ENCODE measurements at places on chromosomes 2 and 18.

GRCh38 chr2:158130832-158131473 is 29.3 kb downstream of the UPP2 start:
- DNase-seq, result no peak

DNA sequence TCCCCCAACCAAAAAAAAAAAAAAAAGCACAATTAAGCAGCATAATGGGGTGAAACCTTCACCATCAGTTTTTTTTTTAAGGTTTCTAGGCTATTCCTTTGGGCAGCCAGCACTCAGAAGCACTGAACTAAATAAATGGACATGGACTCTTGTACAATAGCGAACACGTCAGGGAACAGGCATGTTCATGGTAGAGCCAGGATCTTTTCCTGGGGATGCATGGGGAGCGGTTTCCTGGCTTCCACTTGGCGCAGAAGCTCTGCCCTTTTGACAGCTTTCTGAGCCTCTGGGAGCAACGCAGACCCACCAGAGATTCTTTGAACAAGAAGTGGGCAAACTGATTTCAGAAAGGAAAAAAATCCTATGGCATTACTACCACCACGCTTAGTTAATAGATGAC is 35.0 kb downstream of the ALPK2 start:
- DNase-seq, result peak; percentile 49

DNA sequence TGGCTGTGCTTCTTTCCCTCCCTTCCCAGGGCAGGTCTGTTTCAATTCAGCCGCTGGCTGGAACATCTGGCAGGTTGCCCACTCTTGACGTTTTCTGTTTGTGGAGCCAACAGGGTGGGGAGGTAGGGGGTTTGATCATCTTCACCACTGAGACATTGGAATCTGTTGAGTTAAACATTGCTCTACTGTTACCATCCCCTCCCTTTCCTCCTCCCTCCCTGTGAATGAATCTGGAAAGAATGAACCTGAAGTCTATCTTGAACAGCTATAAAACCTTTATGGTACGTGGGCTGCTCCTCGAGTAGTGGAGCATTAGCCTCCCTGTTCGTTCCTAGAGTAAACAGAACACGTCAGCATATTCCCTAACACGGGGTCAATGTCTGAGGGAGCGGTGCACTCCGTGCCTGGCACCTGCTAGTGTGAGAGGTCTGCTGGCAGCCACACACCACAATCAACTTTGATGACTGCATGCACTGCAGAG is 249.9 kb upstream of the RBBP8 start:
- DNase-seq, result peak; percentile 54

GRCh38 chr2:188527141-188527540 is 235.5 kb downstream of the GULP1 start:
- DNase-seq, result peak; percentile 22

DNA sequence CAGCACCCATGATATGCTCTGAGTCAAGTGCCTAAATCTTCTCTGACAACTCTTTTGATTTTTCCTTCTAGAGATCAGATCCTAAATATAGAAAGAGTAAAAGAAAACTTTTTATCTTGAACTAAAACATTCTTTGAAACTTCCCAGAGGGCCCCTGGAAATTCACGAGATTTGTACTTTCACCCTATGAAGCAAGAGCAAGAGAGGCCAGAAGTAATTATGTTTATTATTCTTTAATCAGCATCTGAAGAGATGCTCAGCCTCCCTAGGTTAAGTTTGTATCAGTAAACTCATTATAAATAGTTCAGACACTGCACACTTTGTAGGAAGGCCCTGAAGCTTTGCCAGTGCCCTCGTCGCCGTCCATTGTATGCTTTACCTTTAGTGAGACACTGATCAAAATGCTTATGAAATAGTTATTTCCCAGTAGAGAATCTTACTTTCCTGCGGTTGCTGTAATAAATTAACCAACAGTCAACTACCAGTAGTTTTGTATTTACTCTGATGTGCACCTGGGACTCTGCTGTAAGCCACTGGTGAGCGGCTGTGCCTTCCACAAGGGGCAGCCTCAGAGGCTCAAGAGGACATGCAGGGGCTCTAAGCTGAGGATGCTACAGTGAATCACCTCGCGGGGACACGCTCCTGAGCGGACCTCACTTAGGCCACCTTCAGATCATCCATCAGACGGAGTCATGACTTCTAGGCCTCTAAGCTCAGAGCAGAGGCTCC is 71.9 kb downstream of the BIN1 start:
- DNase-seq, result no peak

GRCh38 chr2:63225964-63226686 is 175.5 kb downstream of the OTX1 start:
- no peak for DNase-seq

DNA sequence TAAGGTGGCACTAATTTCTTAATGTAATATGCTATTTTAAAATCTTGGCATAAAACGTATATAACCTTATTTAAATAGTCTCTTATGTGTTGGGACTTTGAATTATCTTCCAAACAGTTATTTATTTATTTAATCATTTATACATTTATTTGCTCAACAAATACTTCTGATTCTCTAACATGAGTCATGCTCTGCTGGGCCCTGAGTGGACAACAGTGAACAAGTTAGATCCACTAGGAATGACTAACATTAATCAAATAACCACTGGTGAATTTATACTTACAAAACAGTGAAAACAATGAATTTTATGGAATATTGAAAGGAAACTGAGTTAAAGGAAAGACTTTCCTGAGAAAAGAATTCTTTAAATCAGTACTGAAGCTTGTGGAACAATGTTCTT is 1257.2 kb upstream of the CHAC2 start:
- DNase-seq, result no peak

GRCh38 chr2:201644001-201644400 is 698 bp upstream of the TMEM237 start:
- peak; percentile 47 for DNase-seq

DNA sequence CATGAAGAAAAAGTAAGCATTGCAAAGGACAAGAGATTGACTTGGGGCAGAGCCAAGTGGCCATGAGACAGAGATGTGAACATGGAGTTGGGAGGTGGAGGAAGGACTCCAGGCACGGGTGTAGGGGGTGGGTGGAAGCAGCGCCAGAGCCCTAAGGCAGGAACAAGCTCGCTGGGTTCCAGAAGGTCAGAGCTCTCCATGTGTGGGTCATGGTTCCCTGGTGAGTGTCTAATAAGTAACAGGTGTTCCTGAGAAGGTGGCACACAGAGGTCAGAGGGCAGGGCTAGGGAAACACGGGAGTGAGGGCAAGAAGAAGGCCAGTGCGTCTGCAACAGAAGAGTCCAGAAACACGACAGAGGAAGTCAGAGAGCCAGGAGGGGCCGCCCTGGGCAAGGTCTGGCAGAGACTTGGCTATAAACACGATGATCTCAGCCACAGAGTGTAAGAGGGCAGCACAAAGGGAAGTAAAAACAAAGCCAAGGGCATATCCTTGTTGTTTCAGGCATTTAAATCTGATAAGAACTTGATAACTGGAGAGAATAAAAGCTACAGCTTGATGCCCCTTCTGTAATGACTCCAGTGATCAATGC is 260.8 kb downstream of the TGIF1 start:
- DNase-seq, result no peak

Data from AG10803 (cell line).